ENCODE measurements at places on chromosomes 4 and X.

GRCh38 chrX:724256-724655 is 93.7 kb downstream of the SHOX start:
- no peak for DNase-seq

DNA sequence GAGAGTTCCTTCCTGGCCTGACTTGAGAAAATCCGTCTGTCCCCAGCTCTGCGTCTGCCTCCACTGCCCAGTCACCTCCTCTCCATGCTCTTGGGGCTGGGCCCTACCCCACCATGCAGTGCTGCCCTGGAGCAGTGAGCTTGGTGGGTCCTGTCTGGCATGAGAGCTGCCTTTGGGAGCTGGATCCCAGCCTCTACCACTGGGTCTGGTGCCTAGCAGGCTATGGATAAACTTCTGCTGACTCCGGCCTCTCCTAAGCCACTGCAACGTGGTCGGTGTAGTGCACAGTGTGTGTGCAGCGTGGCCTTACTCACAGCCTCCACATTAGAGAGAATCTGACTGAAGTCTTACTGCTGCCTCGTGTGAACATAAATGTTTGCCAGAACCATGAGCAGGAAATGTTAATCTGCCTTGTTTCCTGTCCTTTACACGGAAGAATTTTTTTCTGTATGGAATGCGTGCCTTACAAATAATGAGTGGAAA is 47.6 kb downstream of the HTT start:
- no peak for DNase-seq

DNA sequence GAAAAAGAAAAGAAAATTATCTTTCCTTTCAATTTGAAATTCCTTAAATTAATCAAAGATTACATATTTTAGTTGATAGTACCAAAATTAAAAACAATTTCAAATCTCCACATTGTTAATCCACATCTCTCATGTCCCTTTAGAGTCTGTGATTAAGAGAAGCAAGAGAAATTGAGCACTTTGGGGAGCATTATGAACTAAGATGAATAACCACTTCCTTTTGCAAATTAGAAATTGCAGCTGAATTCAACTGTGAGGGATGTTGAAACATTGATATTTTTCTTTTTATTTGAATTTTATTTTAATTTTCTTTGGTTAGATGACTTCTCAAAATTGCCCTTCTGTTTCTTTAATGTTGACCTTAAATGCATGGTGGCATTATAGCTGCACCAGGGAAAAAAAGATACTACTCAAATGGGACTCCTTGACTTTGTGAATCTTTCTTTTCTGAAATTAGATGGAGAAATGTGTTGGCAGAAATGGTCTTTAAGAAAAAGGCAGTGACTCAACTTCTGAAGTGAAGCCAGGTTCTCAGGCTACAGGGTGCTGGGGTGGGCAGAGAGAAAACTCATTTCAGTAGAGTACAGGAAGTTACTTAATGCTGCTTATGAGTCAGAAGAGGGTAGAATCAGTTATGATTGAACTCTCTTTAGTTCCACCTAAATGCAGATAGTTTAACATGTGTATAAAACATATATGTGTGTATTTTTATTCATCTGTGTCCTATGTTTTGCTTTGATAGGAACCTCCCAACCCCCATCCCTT is 92.0 kb upstream of the TNIP3 start:
- peak; percentile 16 for DNase-seq

DNA sequence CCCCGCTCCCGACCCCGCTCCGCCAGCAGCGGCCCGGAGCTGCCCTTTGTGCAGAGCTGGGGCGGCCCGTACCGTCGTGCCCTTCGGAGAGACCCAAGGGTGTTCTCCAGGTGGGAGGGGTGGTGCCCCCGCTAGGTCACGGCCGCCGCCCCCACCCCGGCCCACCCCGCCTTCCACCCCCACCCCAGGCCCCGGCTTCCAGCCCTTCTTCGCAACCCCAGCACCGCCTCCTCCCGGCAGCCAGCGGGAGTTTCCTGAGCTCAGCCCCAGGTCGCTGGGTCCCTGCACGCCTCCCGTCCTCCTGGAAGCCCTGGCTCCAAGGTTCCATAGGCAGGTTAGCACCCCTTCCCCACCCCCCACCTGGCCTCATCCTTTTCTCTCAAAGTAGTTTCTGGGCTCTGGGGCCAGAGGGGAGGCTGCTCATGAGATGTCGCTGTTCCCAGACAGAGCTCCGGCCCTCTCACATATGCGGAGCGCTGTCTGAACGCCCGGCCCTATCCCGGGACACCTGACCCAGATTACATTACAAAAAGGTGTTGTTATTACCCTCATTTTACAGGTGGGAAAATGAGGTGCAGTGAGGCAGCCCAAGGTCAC is 25.2 kb upstream of the FGFR3 start:
- DNase-seq: no peak

DNA sequence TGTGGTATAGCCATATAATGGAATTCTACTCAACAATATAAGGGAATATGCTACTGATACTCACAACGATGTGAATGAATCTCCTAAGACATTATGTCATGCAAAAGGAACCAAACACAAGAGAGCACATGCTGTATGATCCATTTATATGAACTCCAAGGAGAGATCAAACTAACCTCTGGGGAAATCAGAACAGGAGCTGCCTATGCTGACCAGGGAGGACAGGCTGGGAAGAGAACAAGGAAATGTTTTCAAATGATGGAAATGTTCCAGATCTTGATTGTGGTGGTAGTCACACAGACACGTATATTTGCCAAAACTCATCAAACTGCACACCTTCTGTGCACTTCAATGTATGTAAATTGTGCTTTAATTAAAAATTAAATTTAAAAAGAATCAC is 175.3 kb downstream of the BCOR start:
- no peak for DNase-seq

GRCh38 chr4:121765971-121766538 is 1.1 kb upstream of the SMIM43 start:
- DNase-seq: no peak

Measured in activated T-helper 9 cell treated with anti-CD3 and anti-CD28 coated beads, Interleukin-2, amount 50 U/mL, for 16 hours (primary cell).